Fibroblast of villous mesenchyme (primary cell): ENCODE measurements at places on chromosomes 4 and X. TPM values are rescaled to one million over a fixed set of nuclear protein-coding genes. Genes with fewer than 3 reads are reported as not detected.
A peak's percentile ranks its signal among the peaks of the same experiment; 100 is the strongest.

DNA sequence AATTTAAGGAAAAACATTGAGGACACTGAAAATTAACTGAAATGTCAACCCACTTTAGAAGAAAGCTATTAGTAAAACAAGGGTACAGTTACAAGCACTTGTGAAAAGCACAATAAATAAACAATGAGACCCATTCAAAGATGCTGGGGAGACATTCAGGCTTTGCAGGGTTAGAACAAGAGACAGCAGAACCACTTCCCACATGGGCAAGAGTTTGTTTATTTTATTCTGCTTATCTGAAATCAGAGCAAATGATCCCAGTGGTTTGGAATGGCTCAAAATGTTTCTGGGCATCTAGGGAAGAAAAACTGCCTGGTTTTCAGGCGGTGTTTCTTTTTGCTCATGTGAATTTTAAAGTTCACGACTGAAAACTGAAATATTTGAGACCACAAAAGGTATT lies 42.4 kb downstream of the PPP3CA start:
- DNase-seq, result peak; percentile 58

DNA sequence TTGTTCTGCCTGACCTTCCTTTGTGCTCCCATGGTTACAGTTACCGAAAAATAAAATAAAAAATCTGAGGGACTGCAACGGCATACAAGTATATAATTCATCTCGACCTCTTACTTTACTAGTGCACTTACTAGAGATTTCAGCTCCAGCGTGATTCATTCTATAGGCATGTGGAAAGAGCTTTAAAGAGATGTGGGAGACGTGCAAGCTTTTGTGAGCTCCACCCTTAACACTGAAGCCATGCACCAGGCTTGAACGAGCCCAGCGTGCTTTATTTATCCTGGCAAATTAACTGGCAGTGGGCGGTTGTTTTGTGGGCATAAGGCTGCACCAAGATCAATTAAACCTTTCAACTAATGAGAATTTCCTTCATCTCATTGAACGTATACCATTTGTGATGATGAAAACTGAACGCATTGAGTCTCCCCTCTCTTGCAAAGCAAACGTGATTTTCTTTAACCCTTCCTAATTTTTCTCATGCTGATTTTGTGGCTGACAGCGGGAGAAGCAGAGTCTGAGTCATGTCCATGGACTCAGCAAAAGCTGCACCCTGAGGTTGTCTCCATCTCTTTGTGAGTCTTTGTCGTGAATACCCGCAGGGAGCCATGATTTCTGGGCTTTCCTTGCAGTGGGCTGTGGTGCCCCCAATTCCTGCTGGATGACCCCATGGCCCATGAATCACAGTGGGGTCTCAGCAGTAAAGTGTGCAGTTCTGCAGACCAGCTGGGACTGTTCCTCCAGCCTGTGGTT lies 60.1 kb downstream of the MXRA5 start:
- peak; percentile 82 for DNase-seq

Gene IL1RAPL2
- 0.32 and 0.43 TPM in 2 replicates for total RNA-seq

DNA sequence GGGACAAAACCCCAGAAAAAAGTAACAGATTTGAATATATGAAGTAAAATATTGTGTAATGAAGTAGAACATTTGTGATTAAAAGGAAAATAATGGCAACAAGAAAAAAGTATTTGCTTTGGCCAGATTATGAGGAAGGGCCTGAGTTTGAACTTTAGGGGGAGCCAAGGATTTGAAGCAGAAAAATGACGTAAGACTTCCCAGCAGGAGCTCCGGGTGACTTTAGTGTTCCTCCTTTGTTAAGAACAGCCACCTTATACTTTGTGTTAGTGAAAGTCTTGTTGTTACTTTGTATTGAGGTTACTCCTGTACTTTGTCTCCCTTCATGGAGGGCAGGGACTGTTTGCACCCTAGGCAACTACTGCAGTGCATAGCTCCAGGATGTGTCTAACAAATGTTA lies 41.1 kb downstream of the DCUN1D4 start:
- DNase-seq, result no peak

Gene TCEAL6
- total RNA-seq, result not detected in 2 replicates

GRCh38 chr4:25590171-25590570 lies 65.5 kb upstream of the SLC34A2 start:
- no peak for DNase-seq

DNA sequence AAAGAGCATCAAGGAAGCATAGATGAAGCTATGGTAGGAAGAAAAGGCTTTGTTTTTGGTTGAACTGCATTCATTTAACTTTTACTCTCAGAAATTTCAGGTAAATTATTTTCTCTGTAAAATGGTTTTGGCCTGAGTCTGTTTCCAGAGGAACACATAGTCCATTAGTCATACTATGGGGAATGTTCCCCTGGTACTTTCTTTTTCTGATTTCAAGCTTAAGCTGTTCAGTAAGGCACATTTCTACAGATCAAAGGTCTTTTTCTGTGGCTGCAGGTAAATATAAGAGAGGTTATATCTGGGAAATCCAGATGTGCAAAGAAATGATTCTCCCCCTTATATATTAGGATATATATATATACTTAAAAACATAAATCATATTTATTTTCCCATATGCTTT lies 1744.4 kb upstream of the ADGRL3 start:
- DNase-seq, result no peak

Gene KDR
- total RNA-seq, result 0.86 and 1.9 TPM in 2 replicates

DNA sequence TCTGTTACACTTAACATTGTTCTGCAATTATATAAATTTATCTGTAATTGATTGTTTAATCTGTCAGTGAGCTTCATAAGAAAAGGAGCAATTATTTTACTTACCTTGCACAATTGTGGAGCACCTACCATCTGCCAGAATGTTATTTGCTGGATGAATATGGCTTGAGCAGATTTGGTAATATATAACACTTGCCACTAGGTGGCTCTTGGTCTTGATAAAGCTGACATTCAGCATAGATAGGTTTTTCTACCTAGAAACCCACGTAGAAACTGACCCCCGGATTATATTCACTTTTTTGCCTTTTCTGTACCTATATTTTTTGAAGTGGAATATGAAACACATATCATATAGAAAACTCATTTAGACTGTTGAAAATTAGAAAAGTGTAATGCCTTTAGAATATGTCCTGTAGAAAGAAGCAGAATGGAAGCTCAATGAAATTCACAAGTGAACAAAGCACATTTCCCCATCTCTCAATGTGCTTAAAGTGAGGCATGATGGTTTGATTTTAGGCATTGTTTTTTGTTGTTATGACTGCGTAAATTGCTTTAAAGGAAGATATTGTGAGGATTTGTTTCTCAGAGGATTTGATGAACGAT lies 9.5 kb downstream of the RBPJ start:
- DNase-seq, result peak; percentile 70

Gene RAB40AL
- 0.43 and 1.3 TPM in 2 replicates for total RNA-seq

Gene NWD2
- total RNA-seq, result not detected in 2 replicates

DNA sequence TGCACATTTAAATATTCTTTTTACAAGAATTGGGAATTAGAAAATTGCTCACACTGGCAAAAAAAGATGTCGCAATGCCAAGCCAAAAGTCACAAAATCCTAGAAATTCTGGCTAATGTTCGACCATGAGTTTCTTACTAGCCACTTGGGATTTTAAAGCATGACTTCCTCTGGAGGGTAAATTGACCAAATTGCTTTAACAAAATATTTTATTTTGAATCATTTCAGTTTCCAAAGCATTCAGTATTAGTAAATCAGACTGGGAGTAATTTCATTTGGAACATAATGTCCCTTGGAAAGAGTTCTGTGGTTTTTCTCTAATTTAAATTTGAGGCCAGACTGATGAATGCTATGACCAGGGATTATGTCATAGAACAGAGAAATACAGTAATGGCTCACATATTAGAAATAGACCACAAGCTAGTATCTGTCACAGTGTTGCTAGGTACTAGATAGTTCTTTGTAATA lies 7.6 kb upstream of the CXCL5 start:
- DNase-seq, result peak; percentile 30

- peak; percentile 30 for DNase-seq
Measured at GRCh38 chr4:25020236-25020635, 10.5 kb downstream of the LGI2 start.

- DNase-seq, result no peak
Measured at GRCh38 chrX:131332331-131332730, 43.2 kb upstream of the IGSF1 start.

Gene DCLK2
- total RNA-seq, result 13.0 and 24.2 TPM in 2 replicates

DNA sequence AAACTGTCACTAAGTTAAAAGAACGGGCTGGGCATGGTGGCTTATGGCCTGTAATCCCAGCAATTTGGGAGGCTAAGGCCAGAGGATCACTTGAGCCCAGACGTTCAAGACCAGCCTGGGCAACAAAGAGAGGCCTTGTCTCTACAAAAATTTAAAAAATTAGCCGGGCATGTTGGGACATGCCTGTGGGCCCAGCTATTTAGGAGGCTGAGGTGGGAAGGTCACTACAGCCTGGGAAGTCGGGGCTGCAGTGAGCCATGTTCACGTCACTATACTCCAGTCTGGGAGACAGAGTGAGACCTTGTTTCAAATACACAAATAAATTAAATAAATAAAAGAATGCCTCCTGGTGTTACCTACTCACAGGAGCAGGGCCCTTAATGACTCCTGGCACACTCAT lies 69.5 kb downstream of the APBB2 start:
- peak; percentile 52 for DNase-seq

GRCh38 chrX:72532366-72532765 lies 40.3 kb downstream of the HDAC8 start:
- no peak for DNase-seq

GRCh38 chr4:106367072-106367471 lies 1.5 kb downstream of the GIMD1 start:
- no peak for DNase-seq

DNA sequence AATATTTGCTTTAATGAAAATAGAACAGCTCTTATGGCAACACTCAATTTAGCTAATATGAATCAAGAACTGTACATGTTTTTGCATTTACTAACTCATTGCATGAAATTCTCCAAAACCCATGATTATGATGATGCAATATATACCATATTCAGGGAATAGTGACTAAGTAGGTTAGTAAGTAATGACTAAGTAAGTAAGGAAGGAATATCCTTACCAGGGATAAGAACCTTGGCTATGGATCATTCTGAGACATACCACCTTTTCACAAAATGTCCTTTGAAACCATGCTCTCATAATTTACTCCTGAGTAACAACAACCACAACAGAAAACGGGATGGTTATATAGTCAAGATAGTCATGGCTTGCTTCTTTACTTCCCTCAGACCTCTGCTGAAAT lies 1513.0 kb downstream of the STIM2 start:
- no peak for DNase-seq

Gene CCDC158
- under 0.01 and 0.43 TPM in 2 replicates for total RNA-seq

DNA sequence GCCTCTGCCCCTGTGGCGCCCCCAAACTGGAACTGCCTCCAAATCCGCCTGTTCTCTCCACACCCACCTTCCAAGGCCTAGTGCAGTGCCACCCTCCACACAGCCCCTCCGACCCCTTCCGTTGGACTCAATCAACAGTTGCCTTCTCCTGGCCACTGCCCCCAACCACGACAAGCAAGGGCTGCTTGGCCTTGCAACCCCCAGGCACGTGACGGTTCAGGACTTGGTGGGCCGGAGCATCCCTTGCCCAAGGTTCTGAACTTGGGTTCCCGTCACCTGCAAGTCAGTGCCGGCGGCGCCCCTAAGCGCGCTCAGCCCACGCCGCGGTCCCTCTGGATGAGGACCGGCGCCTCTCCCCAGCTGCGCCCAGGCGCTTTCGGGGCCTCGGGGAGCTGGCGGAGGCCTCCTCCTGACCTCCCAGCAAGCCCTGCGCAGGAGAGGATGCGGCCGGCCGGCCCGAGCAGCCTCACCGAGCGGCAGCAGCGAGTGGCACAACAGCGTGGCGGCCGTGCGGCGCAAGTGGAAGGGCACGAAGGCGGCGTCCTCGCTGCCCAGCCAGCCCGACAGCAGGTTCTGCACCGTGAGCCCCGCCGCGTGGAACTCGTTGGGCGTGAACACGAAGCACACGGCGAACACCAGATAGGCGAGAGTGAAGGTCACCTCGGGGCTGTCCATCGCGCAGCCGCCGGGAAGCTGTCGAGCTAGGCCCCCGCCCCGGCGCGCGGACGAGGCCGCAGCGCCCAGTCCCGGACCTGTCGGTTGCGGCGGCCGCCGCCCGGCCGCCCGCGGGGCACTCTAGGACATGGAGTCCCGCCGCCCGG lies 750 bp downstream of the TMEM129 start:
- peak; percentile 50 for DNase-seq

Gene TRIM61
- 1.7 and 2.9 TPM in 2 replicates for total RNA-seq

GRCh38 chr4:173528378-173529321 lies 1.4 kb downstream of the HAND2 start:
- peak; percentile 64 for DNase-seq

Gene BEX5
- not detected in 2 replicates for total RNA-seq

Gene AR
- 10.8 and 11.3 TPM in 2 replicates for total RNA-seq

GRCh38 chr4:78949735-78950134 lies 10.5 kb upstream of the PAQR3 start:
- no peak for DNase-seq

GRCh38 chrX:6748595-6748994 lies 213.7 kb upstream of the VCX3A start:
- no peak for DNase-seq

GRCh38 chr4:1746265-1746691 lies 25.0 kb downstream of the TACC3 start:
- peak; percentile 73 for DNase-seq

Gene MMRN1
- total RNA-seq, result not detected in 2 replicates

Gene CCSER1
- 0.43 TPM in 1 of 2 replicates, not detected in the other for total RNA-seq

Gene AKAP14
- total RNA-seq, result not detected in 2 replicates

DNA sequence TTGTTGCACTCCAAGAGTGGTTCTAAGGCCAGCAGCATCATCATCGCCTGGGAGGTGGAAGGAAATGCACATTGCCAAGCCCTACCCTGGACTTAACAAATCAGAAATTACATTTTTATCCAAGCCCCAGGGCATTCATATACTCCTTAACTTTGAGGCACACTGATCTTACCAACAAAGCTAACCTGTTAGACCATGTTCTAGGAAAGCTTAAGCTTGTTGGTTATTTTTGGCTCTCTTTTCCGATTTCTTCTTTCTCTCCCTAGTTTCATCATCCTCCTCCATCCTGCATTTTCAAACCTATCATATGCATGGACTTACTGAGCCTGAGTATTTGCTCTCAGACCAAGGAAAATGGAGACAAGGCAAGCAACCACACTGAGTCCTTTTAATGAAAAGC lies 133.4 kb downstream of the OPHN1 start:
- peak; percentile 11 for DNase-seq

DNA sequence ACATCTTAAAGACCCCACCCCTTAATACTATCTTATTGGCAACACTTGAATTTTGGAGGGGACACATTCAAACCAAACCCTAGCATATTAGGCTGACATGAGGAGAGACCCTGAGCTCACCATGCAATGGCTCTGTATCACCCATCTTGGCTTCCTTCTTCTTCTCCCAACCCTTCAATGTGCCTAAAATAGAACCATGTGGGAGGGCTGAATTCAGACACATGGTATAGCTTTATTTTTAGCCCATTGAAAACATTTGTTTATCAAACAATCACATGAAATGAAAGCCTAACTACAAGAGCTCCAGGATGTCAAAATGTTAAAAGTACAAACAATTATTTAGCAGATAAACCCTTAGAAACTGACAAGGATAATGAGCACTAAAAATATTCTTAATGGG lies 81.6 kb downstream of the RASL11B start:
- DNase-seq, result no peak

Gene SSR4
- total RNA-seq, result 122 and 133 TPM in 2 replicates

DNA sequence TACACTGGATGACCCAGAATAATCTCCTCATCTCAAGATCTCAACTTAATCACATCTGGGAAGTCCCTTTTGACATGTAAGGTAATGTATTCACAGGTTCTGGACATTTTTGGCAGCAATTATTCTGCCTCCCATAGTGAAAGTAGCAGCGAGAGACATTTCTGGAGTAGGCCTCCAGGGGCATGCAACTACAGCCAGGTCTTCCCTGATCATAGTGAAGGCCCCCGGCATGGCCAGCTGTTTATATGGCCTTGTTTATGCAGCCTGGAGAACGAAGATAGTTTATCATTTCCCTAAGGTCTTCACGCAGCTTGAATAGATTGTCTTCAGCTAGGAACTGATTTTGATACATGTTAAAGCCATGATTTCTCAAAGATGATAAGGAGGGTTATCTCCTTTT lies 139.9 kb downstream of the RNF150 start:
- DNase-seq, result no peak
